ENCODE measurements at places on chromosomes 16 and 17.

- no peak for DNase-seq
Measured at GRCh38 chr17:6666077-6666521, 14.5 kb downstream of the C17orf100 start.

GRCh38 chr17:59337741-59338299, 6.4 kb downstream of the YPEL2 start:
- DNase-seq: no peak

- no peak for DNase-seq
Measured at GRCh38 chr16:79599256-79599836, 1.2 kb downstream of the MAF start.

GRCh38 chr16:12600116-12600515, 203.6 kb downstream of the CPPED1 start:
- no peak for DNase-seq

DNA sequence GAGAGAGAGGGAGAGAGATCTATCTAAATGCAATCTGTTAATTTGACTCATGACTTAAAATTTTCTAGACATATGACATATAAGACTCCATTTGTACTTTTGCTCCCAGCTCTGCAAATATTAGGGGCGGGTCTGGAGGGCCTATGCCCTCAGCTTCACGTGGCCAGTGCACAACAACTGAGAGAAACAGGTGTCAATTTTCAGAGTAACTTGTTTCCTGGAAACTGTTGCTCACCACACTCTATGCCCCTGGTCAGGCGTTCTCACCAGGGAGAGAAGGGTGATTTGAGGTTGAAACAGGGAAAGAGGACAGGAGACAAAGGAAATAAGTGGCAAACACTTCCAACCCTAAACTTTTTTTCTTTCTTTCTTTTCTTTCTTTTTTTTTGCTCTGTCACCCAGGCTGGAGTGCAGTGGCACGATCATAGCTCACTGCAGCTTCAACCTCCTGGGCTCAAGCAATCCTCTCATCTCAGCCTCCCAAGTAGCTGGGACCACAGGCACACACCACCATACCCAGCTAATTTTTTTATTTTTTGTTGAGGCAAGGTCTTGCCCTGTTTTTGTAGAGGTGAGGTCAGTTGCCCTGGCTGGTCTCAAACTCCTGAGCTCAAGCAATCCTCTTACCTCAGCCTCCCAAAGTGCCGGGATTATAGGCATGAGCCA, 270.0 kb downstream of the SLC39A11 start:
- DNase-seq: no peak

DNA sequence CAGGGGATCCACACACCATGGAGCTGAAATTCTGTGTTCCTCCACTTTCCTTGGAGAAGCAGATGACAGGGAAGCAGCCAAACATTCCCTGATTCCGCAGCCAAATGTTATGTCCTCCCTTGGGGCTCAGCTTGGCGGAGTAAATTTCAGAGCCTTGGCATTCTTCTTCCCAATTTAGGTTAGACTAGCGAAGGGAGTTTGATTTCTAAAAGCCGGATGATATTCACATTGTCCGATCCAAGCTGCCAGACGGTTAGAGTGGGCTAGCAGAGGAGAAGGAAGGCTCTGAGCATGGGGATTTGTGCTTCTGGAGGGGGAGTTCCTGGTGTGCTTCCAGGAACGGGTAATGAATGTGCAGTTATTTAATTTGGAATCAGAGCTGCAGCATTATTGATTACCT, 380.4 kb upstream of the EEF2KMT start:
- DNase-seq: no peak

- DNase-seq: no peak
Measured at GRCh38 chr17:45841883-45842525, 2.7 kb upstream of the SPPL2C start.

DNA sequence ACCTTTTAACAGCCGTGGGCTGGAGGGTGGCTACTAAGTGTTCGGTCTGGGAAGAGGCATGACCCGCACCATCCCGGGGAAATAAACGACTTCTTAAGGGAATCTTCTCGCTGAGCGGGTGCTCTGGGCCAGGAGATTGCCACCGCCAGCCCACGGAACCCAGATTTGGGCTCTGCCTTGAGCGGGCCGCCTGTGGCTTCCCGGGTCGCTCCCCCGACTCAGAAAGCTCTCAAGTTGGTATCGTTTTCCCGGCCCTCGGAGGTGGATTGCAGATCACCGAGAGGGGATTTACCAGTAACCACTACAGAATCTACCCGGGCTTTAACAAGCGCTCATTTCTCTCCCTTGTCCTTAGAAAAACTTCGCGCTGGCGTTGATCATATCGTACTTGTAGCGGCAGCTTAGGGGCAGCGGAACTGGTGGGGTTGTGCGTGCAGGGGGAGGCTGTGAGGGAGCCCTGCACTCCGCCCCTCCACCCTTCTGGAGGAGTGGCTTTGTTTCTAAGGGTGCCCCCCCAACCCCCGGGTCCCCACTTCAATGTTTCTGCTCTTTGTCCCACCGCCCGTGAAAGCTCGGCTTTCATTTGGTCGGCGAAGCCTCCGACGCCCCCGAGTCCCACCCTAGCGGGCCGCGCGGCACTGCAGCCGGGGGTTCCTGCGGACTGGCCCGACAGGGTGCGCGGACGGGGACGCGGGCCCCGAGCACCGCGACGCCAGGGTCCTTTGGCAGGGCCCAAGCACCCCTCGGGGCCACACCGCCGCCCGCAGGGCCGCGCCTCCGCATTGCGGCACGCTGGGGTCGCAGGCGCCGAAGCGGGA, 3.6 kb upstream of the CBX4 start:
- no peak for DNase-seq

- no peak for DNase-seq
Measured at GRCh38 chr16:30340621-30341020, 14.5 kb downstream of the CD2BP2 start.

- DNase-seq: no peak
Measured at GRCh38 chr17:19346351-19347255, 15.9 kb downstream of the B9D1 start.

All from cerebellar nuclear complex (tissue), 1 donor.